Aorta (tissue), 5 donors: ENCODE measurements at places on chromosomes 6 and 20. TPM values are rescaled to one million over a fixed set of nuclear protein-coding genes. Genes with fewer than 3 reads are reported as not detected.

DNA sequence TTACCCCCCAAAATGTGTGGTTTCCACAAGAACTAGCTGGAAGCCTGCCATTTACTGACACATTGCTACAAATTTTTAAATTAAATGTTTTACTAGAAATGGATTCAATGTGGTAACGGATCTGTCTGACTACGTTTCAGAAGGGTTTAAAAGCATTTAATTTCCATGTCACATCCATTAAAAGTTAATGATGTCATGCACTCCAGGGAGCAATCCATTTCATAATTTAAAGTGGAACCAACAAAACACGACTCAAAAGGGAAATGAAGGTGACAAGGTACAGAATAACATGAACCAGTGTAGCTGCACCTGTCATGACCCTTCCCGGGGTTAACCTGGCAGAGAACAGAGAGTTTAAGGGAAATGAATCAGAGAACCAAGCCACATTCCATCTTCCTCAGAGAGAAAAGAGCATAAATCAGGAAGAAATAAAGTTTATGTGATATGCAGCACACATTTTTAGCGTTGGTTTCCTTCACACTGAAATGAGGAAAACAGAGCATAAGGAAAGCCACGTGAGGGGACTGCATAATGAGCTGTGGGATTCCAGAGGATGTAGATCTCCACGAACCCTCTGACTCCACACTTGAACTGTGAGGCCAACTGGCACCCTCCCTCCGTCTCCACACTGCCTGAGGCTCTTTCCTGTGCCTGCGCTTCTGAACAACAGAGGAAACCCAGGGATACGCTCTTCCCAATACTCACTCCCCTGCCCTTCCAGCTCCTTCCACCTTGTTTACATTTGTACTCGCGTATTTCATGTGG, 170.3 kb upstream of the AHI1 start:
- no peak for DNase-seq

DNA sequence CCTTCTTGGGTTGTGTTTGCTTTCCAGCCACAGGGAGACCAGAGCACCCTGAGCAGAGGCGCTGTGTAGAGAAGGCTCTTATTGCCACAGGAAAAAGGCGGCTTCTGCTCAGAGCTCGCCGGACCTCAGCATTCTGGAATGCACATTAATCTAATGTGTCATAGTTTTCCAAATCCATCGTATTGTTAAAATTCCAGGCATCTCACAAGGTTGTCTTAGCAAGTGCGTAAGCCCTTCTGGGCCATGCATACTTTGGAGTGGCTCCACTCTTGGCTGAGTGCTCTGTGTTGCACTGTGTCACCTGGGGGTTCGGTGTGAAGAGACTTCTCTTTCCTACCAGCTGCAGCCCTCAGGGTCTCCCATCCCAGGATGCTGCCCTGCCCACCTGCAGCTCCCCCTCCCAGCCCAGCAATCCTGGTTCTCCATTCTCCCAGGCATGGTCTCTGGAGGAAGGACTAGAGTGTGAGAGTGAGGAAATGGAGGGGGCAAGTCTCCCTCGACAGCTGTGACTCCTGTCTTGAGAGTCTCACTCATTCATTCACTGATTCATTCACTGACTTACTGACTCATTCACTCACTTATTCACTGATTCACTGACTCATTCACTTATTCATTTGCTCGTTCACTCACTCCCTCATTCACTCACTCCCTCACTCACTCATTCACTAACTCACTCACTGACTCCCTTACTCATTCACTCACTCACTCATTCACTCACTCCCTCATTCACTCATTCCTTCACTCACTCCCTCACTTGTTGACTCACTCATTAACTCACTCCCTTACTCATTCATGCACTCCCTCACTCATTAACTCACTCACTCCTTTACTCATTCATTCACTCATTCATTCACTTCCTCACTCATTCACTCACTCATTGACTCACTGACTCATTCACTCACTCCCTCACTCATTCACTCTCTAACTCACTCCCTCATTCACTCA, 83.7 kb upstream of the MPC1 start:
- DNase-seq = no peak

GRCh38 chr6:4466261-4466660, 309.9 kb upstream of the CDYL start:
- DNase-seq = no peak

- no peak for DNase-seq
These were observed 41.9 kb upstream of the NR2E1 start for GRCh38 chr6:108123946-108124345.

DNA sequence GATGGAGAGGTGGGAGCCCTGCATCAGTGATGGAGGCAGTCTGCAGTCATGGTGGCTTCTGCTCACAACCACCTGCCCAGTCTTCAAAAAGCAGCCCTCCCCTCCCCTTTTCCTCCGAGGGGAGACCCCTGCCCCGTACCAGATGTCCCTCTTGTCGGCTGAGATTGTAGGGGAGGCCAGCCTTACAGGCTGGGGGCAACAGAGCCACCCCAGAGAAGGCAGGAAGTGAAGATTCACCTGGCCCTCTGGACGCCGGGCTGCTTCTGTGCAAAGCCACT, 4.5 kb downstream of the TNFRSF6B start:
- DNase-seq = no peak

GRCh38 chr6:83511901-83512681, at the start of gene PRSS35:
Gene PRSS35, plus strand, starts transcription at chr6:83512534. Its CDS starts 10,908 bp downstream, at chr6:83523442.
- peak; percentile 88 for DNase-seq

- no peak for DNase-seq
These were observed 151.8 kb upstream of the PDE7B start for GRCh38 chr6:135699705-135700104.

- DNase-seq = peak; percentile 85
These were observed 16.4 kb downstream of the ZNF311 start for GRCh38 chr6:28988536-28989311.

DNA sequence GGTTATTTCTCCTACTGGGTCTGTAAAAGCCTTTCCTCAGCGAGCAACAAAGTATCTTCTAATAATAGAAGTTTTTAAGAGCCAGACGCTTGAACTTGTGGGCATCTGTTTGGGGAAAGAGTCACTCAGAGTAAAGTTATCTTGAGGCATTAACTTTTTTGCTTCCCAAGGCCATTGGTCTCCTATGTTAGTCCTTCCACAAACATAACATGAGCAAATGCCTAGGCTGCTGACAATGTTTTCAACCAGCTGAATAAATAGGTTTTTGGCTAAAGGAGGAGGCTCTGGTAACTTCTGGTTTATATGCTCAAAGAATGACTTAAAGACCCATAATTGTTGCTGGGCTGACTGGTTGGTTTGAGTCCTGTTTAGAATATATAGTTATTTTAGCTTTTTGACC, 213.5 kb upstream of the SYNCRIP start:
- DNase-seq = no peak

- DNase-seq = no peak
These were observed 13.8 kb upstream of the GJE1 start for GRCh38 chr6:142118925-142119324.

- no peak for DNase-seq
These were observed 28.4 kb downstream of the WRNIP1 start for GRCh38 chr6:2793534-2794151.

DNA sequence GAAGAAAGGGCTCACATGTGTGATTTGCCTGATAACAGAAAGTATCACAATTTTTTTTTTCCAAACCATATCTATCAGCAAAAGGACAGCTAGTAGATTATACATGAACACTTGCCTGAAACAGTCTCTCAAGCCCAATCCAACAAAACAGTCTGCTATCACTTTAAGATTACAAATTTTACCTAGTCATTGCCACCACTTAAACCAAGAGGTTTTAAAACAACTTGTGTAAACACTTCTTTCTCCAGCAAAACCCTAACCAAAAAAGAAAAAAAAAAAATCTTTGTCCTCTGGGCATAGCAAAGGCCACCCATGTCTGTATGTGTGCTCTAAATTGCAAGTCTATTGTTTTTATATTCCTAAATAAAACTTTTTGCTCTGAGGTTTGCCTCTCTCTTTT, 1568.4 kb downstream of the GRIK2 start:
- DNase-seq = no peak

Gene OOEP
- not detected for total RNA-seq

Gene C6orf118
- not detected for total RNA-seq

Gene LGSN
- total RNA-seq = not detected

Gene RSPO4
- total RNA-seq = 0.93 TPM

Gene FAXC
- total RNA-seq = 4.4 TPM
